Stimulated activated CD4-positive, alpha-beta T cell treated with anti-CD3 and anti-CD28 coated beads, Interleukin-15, amount 100 ng/mL, for 48 hours (primary cell): ENCODE measurements at places on chromosomes 6 and 20.

GRCh38 chr6:31402324-31403282 lies 792 bp upstream of the MICA start:
- DNase-seq = no peak

- no peak for DNase-seq
Measured at GRCh38 chr20:12906361-12906760, 102.4 kb upstream of the SPTLC3 start.

DNA sequence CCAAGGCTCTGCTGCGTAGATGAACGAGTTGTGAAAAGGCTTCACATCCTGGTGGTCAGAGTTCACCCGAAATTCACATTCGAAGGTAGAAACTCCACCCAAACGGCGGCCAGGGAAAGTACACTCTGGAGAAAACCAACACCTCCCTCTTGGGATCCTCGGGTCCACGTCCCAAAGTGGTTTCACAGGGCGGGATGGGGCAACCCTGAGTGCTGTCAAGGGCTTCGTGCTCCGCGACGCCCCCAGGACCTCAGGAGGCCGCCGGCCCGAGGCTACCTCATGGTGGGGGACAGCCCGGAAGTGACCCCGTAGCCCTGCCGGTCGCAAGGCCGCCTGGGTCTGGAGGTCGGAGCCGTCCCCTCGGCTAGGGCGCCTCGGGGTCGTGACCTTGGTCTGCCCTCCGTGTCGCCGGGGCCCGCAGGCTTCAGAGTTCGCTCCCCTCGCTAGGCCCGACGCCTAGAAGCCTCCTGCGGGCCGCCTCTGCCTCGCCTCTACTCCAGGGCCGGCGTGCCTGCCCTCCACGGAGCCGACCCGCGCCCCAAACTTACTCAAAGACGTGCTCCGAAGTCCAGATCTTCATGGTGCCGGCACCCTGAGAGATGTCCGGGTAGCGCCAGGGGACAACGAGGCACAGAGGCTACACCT lies at the start of gene PRELID3B:
PRELID3B (minus strand) TSS at position 636 of the 645 bp plus-strand sequence; CDS start at position 580, 56 bp downstream.
- no peak for DNase-seq

GRCh38 chr6:154306696-154307095 lies 49.9 kb downstream of the IPCEF1 start:
- no peak for DNase-seq
